ENCODE measurements at places on chromosomes 3 and 15.

DNA sequence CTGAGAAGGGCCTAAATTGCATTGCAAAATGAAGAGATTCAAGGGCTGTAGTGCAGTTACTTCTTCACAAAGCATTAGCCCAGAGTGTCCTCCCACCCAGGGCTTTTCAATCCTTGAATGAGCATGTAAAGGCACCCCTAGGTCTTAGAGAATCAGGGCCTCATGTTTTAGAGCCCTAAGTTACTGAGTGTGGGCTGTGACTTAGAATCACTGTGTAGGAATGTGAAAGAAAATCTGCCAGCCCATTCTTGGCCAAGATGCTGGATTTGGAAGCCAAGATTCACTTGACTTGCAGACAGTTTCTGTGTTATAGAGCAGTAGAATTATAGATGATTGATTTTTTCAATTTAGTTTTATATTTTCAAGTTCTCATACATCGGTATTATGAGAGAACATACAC is 153.2 kb downstream of the MYRIP start:
- DNase-seq: no peak

- DNase-seq: no peak
Observed at GRCh38 chr15:98062869-98063268, 102.4 kb downstream of the ARRDC4 start.

- DNase-seq: peak; percentile 4
Observed at GRCh38 chr15:83207660-83208366, at the start of gene HDGFL3. TSS of gene HDGFL3 (minus strand) at chr15:83207823. CDS start at chr15:83207414, 409 bp downstream.

DNA sequence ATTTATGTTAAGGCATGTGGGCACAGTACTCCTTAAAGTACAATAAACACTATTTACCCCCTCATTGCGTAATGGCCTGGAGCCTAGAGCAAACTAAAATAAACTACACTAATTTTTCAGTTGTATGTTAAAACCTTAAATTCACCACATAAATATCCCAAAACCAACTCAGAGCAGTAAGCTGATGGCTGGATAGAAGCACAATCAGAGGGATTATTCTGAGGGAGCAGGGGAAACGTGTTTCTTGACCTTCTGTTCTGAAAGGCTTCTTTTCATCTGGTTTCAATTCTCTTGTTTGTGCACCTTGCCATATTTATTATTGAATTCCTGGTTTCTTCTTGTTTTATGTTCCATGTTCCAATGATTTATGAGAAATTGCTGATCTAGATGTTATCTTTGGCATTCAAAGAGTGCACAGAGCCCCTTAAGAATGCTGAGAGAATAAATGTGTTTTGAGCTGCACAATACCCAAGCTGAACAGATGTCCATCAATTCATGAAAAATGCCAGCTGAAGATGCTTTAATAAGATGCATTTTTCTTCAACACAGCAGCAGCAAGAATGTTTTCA is 29.6 kb downstream of the RPL22L1 start:
- DNase-seq: no peak

DNA sequence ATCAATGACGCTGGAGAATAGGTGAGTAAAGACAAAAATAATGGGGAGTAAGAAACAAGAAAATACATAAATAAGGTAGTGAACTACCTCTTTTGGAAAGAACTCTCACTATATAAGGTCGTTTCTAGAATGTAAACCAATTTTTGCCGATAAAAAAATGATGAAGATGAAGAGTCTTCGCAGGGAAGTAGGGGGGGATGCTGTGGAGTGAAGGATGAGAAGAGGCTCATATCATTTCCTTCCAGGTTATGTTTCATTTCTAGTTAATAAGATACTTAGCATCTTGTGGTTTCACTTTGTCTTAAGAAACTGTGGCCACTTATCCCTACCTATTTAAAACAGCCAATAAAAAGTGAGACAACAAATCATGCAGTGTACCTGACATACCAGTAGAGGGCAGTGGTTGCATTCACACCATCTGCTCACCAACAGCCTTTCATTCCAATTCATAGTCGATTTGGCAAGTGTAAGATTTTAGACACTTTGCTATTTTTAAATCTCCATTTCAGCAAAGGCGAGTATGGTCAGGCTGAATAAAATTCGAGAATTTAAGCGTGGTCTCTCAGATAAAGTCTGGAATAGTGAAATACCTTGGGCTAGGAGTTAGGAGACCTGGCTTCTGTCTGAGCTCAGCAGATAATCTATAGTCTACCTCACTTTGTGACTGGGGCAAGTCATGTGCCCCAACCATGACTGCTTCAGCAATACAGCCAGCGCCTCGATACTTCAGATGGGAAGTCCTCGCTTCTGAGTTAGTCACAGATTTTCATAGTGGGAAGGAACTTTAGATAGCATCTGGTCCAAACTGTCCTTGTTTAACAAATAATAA is 28.9 kb upstream of the ICE2 start:
- DNase-seq: no peak

DNA sequence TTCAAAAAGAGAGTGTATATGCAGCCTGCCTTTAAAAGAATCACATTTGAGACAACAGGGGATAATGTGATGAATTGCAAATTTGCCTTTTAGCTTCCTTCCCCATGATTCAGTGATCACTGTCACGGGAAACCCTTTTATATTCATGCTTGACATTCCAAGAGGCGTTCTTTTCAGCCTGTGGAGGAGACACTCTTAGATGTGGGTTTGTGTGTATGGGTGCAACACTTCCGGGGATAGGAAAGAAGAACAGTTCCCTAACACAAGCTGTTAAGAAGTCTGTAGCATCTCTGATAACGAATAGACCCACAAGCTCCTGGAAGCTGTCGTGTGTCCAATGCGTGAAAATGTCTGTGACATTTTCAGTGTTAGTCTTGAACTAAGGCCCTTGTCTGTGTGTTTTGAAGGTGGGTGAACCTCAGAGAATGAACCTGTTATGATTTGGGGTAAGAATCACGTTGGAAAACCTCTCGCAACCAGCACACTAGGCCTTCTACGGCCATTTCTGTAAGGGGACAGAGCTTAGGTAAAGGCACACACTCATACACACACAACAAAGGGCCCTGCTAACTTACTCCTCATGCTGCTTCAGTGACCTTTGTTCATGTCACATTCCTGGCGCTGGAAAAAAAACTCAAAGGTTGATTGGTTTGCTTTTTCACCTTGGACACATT is 229.2 kb upstream of the ST8SIA2 start:
- no peak for DNase-seq

DNA sequence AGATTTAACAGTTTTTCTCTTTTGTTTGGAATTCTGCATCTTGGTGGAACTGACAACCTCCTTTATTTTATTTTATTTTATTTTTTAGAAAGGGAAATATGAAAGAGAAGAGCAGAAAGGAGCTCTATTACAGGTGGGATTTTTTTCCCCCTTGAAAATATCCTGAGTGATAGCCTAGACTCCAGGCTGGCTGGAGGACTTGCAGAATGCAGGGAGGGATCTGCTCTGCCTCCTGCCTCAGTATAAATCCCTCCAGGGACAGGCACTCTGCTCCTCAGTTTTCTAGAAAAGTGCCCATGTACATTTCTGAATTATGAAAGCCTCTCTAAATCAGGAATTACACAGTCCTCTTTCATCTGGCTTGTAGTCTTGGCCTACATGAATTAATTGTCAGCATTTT is 173.7 kb downstream of the TMEM108 start:
- DNase-seq: no peak

DNA sequence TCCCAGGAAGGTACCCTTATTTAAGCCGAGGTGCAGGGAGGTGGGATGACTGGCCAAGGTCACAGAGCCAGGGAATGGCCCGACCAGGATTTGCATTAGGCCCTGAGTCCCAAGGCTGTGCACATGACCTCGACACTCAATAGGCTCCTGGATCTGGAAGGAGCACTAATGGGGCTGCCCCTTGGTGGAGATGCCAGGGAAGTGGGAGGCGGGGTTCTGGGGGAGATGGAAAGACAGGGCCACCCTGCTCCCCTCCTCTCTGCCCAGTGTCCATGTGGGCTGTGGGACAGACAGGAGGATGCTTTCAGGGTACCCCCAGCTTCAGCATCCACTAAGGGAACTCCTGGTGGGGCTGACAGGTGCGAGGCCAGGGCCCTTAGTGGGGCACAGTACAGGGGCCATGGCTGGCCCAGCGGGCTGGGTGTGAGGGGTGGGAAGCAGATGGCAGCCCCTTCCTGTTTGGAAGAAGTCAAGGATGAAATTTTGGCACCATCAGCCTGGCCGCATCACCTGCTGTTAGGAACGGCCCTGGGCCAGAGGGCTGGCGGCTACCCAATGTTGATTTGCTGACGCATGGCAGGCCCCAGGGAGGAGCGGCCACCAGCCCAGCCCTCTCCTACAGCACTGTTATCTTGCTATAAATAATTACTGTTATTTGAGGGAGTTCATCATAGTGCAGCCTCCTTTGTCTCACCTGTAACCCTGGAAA is 37.3 kb downstream of the ATP2B2 start:
- no peak for DNase-seq

- DNase-seq: no peak
Observed at GRCh38 chr3:95120921-95121320, 1058.1 kb downstream of the NSUN3 start.

GRCh38 chr15:65916041-65916663 is 46.9 kb downstream of the RAB11A start:
- DNase-seq: no peak

GRCh38 chr15:78866803-78867202 is 5.9 kb upstream of the MORF4L1 start:
- no peak for DNase-seq

GRCh38 chr3:114953800-114954199 is 193.3 kb downstream of the ZBTB20 start:
- no peak for DNase-seq

DNA sequence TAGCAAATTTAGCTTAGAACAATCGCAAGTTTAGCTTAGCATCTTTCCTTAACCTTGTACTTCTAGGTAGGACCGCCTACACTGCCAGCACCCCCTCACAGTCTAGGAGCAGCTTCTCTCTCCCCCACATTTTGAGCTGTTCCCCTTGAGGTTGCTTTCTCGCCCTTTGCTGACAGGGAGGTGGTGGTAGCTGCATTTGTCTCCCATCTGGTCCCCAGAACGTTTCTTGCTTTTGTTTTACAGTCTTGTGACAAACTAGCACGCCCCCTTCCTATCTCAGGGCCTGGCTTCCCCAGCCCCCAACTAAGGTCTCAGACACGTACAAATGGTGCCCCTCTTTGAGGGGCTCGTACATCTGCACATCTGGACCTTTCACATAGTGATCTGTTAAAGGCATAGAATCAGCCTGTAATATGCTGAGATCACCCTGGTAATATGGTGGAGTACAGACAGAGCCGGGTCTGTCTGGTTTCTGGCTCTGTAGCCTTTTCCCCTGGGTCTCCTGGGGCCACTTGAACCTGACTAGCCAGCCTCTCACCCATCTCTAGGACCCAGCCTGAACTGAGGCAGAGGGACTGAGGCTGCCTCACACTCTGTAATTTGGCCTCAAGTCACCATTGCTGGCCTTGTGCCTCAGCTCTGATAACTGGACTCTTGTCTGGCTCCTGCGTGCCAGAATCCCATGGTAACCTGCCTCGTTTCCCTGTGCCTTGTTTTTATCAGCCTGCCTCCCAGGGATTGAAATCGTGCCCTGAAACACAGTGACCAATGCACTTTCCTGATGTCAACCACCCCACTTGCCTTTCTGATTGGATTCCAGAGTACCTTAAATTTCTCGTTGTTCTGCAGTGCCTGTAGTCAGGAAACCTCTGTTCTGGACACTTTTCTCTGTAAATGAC is 27.7 kb downstream of the CRTC3 start:
- no peak for DNase-seq

- no peak for DNase-seq
Observed at GRCh38 chr3:133042778-133043177, 4.6 kb downstream of the TMEM108 start.

- DNase-seq: no peak
Observed at GRCh38 chr3:195307711-195308110, 36.8 kb upstream of the XXYLT1 start.

Data from stimulated activated CD8-positive, alpha-beta memory T cell treated with anti-CD3 and anti-CD28 coated beads, Interleukin-15, amount 100 ng/mL, for 48 hours (primary cell).